C1 segment of cervical spinal cord (tissue), 14 donors: ENCODE measurements at places on chromosomes 7 and 10.

DNA sequence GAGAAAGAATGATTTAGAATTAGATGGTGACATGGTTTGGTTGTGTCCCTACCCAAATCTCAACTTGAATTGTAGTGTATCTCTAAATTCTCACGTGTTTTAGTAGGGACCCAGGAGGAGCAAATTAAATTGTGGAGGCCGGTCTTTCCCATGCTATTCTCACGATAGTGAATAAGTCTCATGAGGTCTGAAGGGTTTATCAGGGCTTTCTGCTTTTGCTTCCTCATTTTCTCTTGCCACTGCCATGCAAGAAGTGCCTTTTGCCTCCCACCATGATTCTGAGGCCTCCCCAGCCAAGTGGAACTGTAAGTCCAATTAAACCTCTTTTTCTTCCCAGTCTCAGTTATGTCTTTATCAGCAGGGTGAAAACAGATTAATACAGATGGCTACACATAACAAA lies 167.4 kb upstream of the SVIL start:
- DNase-seq: no peak

- DNase-seq: no peak
Measured at GRCh38 chr10:119201233-119201632, 6.1 kb upstream of the GRK5 start.

DNA sequence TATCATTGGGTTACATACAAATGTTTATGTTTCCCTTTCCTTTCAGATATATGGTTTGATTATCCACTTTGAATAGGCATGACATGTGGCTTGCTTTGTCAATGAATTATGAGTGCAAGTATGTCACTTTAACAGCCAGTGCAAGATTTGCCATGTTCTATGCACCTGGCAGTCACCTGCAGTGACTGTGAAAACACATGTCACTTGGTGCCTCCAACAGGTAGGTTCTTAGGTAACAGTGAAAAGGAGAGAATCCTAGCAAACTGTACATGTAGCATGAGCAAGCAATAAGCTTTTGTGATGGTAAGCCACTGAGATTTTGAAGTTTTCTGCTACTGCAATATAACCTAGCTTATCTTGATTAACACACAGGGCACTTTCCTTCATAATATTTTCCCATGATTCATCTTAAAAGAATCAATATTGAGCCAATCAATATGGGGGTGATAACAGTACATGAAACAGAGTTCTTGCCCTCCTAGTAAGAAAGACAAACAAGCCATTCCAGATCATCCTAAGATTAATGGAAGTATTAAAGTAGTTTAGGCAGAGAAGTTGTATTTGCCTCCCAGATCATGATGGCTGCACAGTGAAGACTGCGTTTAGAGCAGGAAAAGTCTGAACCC lies 7.9 kb upstream of the RALA start:
- DNase-seq: no peak

- DNase-seq: no peak
Measured at GRCh38 chr7:84547331-84547730, 352.7 kb upstream of the SEMA3A start.

- DNase-seq: no peak
Measured at GRCh38 chr7:87154569-87154968, 2.3 kb downstream of the DMTF1 start.

- DNase-seq: no peak
Measured at GRCh38 chr7:108418946-108419345, 37.3 kb downstream of the NRCAM start.

DNA sequence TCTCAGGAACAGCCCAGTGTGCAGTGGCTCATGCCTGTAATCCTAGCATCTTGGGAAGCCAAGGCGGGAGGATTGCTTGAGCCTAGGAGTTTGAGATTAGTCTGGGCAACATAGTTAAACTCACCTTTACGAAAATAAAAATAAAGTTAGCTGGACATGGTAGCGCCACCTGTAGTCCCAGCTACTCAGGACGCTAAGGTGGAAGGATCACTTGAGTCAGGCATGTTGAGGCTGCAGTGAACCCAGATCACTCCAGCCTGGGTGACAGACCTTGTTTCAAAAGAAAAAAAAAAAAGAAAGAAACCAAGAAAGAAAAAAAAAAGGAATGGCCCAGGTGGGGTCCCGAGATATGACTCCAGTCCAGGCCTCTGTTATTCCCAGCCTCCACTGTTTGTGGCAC lies 96.6 kb downstream of the SLC25A13 start:
- no peak for DNase-seq

DNA sequence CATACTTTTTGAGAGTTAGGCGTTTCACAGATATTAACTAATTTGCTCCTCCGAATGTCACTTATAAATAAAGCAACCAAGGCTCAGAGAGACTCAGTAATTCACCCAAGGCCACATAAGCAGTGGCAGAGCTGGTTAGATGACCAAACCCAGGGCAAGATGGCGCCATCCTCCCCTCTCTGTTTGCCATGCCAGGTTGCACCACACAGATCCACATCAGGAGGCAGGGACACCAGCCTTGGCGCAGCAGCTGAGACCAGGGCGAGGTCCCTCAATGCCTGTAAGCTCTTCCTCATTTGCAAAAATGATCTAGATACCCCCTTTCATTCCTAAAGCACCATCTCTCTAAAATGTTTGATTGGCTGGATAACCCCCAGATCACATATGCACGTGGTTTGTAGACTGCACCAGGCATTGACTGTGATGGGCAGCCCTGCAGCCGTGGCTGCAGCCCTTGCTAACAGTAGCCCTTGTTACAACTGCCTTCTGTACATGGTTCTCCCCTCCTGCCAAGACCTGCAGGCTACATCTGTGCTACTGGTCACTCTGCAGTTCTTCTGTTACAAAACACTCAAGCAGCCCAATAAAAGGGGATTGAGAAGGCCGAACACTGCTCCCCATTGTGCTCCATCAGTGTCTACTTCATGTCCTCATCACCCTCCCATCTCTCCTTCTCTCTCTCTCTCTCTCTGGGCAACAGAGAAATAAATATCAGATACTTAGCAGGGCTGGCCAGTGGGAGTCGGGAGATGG lies 298.6 kb downstream of the PRPF18 start:
- DNase-seq: no peak

DNA sequence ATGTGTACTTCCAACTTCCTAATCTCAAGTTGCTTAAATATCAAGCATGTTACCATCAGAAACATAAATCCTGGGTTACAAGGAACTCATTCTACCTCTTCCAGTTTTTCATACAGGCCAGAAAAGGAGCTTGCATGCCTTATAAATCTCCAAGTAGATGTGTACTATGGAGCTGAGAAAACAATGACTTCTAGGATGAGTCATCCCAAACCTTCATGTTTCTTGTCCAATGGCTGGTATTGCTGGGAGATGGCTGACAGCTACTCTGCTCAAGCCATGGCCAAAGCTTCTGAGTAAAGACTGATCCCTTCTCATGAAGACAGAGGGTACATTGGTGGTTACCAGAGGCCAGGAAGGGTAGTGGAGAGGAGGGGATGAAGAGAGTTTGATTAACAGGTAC lies 8.6 kb downstream of the RAPGEF5 start:
- DNase-seq: no peak

- no peak for DNase-seq
Measured at GRCh38 chr10:124578231-124579010, 116.8 kb downstream of the LHPP start.

DNA sequence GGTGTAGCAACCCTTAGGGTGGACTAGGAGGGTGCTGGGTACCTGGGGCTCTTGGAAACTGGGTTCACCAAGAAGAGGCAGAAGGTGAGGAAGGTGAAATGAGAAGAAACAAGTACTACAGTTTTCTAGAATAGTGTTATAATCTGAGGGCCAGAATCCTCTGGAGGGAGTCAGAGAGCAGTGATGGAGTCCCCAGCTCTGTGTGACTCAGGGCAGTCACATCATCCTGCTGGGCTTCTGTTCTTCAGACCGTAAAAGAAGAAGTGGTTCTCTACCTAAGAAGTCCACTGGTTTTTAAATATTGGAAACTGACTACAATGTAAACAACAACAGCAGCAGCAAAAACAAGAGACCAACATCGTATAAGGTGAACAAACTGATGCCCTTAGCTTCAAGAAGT lies 197.3 kb downstream of the PRPF18 start:
- DNase-seq: no peak

DNA sequence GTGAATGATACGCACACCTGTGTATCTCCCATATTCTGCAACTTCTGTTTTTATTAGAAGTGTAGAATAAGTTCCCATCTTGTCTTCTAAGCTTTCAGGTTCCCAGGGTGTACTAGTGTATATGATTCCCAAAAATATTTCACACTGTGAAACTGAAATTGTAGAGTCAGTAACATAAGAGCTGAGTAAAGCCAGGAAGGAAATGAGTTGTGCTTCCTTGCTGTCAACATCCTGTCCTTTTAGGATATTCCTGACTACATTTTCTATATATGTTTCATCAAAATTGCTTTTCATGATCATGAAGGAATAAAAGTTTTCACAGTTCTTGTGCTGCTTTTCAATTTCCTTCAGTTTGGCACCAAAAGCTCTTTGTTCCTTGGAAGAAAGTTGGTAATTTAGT lies 15.2 kb downstream of the SAMD9L start:
- no peak for DNase-seq

GRCh38 chr10:117350909-117351308 lies 24.3 kb downstream of the PDZD8 start:
- no peak for DNase-seq

GRCh38 chr10:79396520-79396919 lies 48.9 kb downstream of the ZCCHC24 start:
- DNase-seq: no peak

GRCh38 chr7:107115114-107115513 lies 53.7 kb upstream of the HBP1 start:
- DNase-seq: no peak
